Muscle of leg (tissue), 16 donors: ENCODE measurements at places on chromosomes 4 and X. TPM values are rescaled to one million over a fixed set of nuclear protein-coding genes. Genes with fewer than 3 reads are reported as not detected.

Gene USP17L20
- total RNA-seq: not detected

Gene ADGRG4
- total RNA-seq: under 0.01 TPM

Gene AWAT1
- total RNA-seq: not detected

Gene PRSS48
- not detected for total RNA-seq

Gene OTC
- total RNA-seq: 0.04 TPM

Gene PLP2
- total RNA-seq: 59.0 TPM

Gene SMAD1
- total RNA-seq: 54.4 TPM

Gene IGFBP7
- total RNA-seq: 131 TPM

Gene BMX
- 2.2 TPM for total RNA-seq

Gene APEX2
- total RNA-seq: 3.7 TPM

Gene GSX2
- 0.04 TPM for total RNA-seq

Gene IRS4
- 0.09 TPM for total RNA-seq

Gene HELQ
- 18.0 TPM for total RNA-seq

Gene TLL1
- 3.9 TPM for total RNA-seq

Gene DNAAF6
- not detected for total RNA-seq
